ENCODE measurements at places on chromosomes 12 and 14.

- DNase-seq, result no peak
Measured at GRCh38 chr14:22491683-22492621, 97.1 kb downstream of the DAD1 start.

GRCh38 chr12:91609283-91609682 is 426.7 kb upstream of the DCN start:
- no peak for DNase-seq

GRCh38 chr12:5884866-5885265 is 60.2 kb downstream of the ANO2 start:
- no peak for DNase-seq

- no peak for DNase-seq
Measured at GRCh38 chr14:23482823-23483148, 13.3 kb downstream of the NGDN start.

GRCh38 chr12:90909069-90909770 is 45.8 kb downstream of the CCER1 start:
- DNase-seq, result no peak

- no peak for DNase-seq
Measured at GRCh38 chr12:56898938-56899337, 35.3 kb downstream of the SDR9C7 start.

GRCh38 chr12:59122784-59123183 is 202.5 kb upstream of the LRIG3 start:
- no peak for DNase-seq

- no peak for DNase-seq
Measured at GRCh38 chr12:45292486-45293195, 76.7 kb downstream of the ANO6 start.
